ENCODE measurements at places on chromosomes 16 and 17.

- DNase-seq: no peak
Observed at GRCh38 chr17:60941028-60941427, 263.4 kb downstream of the BCAS3 start.

GRCh38 chr17:40470932-40471828 lies 27.9 kb downstream of the IGFBP4 start:
- no peak for DNase-seq

- DNase-seq: no peak
Observed at GRCh38 chr16:2704983-2705275, 15.1 kb downstream of the PRSS27 start.

- no peak for DNase-seq
Observed at GRCh38 chr17:13575922-13576419, 25.8 kb downstream of the HS3ST3A1 start.

DNA sequence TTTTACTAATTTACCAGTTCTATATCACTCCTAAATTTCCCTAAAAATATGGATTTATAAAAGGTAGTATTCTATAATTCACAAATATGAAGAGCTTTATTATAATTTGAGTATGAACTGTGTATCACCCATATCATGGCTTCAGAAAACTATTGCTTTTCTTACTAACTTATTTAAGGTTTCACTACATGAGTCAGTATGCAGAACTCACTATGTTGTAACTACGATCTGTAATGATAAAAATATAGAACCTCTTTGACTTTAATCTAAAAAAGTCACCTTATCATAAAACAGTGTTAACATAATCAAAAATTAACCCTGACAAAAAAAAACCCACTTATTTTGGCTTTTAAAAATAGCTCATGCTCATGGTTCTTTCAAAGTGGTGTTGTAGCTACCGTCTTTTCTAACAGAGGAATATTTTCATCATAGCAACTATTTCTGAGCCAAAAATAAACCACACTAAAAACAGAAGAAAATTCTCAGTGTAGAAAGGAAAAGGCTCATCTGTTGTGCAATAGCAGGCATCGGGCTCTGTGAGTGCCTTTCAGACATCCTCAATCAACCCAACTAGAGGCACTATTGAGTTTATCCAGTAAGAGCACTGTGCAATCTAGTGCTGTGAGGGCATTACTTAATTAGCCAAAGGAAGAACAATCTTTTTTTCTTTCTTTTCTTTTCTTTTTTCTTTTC lies 42.1 kb downstream of the ITGAM start:
- DNase-seq: no peak

DNA sequence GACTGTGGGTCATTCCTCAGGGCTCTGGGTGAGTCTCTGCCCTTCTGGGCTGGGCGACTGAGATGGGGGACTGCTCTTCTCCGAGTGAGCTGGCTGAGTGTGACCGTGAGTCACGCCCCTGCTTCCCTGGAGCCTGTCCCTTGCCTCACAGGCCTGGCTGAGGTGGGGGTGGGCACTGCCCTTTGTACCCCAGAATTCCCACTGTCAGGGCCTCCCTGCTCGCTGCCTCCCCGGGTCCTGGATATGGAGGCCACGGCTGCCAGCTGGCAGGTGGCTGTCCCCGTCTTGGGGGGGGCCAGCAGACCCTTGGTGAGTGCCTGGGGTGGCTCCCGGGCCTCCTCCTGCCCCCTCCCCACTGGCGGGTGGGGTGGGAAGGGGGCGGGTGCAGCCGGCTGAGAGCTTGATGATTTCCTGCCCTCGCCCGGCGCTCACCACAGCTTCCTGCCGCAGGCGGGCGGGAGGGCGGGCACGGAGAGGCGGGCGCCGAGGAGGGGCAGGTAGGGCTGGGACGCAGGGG lies at the start of gene LAT:
Gene LAT, plus strand, starts transcription at position 434 of the 517 bp plus-strand sequence. CDS start 366 bp downstream, outside the sequence.
- peak; percentile 67 for DNase-seq

GRCh38 chr17:17902877-17903276 lies 66.1 kb upstream of the SREBF1 start:
- no peak for DNase-seq

GRCh38 chr16:30010844-30011713 lies at the start of gene DOC2A:
Gene DOC2A, minus strand, starts transcription at chr16:30011027. Its CDS starts 805 bp downstream, at chr16:30010222.
- DNase-seq: no peak

DNA sequence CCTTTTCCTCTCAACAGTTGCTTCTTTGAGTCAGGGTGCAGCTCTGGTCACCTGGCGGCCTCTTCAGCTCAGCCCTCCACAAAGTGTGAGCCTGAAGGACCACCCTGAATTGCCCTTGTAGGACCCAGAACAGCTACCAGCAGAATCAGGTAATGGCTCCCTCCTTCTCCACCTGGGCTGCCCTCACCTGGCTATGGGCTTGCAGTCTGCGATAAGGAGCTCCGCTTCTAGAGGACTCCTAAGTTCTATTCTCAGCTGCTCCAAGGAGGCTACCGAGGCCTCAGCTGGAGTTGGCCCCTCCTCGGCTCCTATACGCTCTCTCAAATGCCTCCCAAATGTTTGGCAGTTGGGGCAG lies 13.4 kb downstream of the SMIM5 start:
- no peak for DNase-seq

DNA sequence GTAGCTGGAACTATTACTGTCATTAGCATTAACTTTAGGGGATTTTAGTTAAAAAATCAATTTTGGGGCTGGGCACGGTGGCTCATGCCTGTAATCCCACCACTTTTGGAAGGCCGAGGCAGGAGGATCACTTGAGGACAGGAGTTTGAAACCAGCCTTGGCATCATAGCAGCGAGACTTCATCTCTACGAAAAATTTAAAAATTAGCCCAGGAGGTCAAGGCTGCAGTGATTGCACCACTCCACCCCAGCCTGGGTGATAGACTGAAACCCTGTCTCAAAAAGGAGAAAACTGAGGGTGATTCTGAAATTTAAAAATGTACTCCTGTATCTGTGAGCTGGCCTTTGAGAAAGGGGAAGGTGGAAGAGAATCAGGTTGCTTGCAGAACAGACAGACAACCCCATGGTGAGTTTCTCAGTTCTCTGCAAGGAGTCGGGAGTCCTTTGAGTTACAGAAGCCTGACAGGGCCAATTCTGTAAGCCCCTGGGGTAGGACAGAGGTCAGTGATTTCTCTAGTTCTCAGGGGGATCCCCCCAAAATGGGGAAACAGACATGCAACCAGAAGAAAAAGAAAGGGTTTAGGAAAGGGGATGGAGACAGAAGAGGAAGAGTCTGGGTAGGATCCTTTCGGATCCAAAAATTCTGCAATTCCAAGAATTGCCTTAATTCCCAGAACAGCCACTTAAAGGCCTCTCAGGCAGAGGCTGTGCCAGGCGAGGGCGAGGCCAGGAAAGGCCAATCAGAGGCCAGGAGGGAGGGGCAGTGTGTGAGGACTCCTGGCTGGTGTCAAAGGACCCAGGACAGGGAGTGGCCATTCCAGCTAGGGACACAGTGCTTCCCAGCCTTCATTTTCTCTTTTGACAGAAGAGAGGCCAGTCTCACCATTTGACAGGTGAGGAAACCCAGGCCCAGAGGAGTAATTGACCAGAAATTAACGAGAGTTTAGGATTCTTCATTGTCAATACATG lies 6.7 kb downstream of the NUPR1 start:
- DNase-seq: no peak
